Esophagus (tissue), 2 donors: ENCODE measurements at places on chromosomes 5 and 9. TPM values are rescaled to one million over a fixed set of nuclear protein-coding genes. Genes with fewer than 3 reads are reported as not detected.

Gene RAI14
- polyA plus RNA-seq, result 3.4 TPM

Gene APBA1
- 0.82 TPM for polyA plus RNA-seq

Gene TRIM14
- polyA plus RNA-seq, result 12.2 TPM

Gene AGXT2
- polyA plus RNA-seq, result not detected

Gene ABO
- 7.7 TPM for polyA plus RNA-seq

Gene DOLPP1
- polyA plus RNA-seq, result 16.5 TPM

Gene MLANA
- polyA plus RNA-seq, result not detected

Gene TNC
- 5.3 TPM for polyA plus RNA-seq

Gene LCN1
- polyA plus RNA-seq, result not detected

Gene SPINK7
- polyA plus RNA-seq, result 394 TPM

Gene SLC36A3
- polyA plus RNA-seq, result not detected

Gene GPR150
- polyA plus RNA-seq, result not detected

Gene CCDC187
- polyA plus RNA-seq, result not detected
